ENCODE measurements at places on chromosomes 11 and 22.

DNA sequence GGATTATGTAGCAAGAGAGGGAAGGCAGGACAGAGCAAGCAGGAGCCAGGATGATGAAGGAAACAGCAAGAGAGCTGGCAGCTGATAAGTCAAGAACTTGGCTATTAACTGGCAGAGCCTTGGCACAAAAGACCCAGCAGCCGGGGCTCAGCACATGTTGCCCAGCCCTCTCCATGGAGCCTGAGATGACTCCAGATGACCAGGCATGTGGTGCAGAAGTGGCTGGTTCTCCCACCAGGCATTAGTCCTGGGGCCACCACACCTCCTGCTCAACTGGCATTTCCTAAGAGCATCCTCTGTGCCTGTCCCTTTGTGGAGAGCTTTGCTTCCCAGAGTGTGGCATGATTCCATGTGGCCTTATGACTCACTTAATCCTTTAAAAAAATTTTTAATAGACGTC, 522.6 kb downstream of the MN1 start:
- no peak for DNase-seq

DNA sequence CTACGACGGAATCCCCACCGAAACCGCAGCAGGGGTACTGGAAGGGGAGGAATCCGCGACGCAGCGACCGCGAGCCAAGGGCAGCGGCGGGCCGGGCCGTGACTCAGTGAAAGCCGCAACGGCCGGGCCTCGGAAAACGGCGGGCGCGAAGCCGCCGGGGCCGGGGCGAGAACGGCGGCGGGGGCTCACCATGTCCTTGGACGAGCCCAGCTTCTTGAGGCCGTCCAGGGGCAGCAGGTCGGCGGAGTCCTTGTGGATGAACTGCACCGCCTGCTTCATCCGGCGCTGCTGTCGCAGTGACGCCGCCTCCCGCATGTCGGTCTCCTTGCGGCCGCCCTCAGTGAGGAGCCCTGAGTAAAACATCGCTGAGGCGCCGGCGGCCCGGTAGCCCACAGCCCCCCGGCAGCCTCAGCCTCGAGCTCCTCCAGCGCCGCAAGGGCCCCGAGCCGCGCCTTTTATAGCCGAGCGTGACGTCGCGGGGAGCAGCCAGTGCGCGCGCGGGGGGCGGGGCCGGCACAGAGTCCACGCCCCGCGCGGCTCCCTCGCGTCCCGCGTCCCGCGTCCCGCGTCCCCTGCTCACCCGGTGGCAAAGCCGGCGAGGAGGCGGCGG, at the start of gene NRIP3:
Gene NRIP3 (minus strand): TSS at position 429 of the 610 bp plus-strand sequence. CDS start 66 bp downstream, at position 363.
- peak; percentile 15 for DNase-seq

DNA sequence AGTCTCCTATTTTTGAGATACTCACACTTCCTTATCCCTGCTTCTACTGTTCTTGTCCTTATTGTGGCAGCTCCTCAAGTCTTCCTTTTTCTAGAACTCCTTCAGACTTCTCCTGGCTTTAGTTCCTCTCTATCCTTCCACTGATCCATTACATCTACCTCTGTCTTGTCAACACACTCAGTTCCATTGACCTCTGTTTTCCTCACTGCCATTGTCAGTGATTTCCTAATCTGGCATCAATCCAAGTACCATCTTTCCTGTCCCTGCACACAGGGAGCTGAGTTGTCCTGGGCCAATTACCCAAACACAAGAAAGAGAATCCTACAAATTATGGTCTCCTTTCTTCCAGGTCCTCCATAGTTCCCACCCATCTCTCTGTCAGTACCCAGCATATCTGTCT, 27.9 kb upstream of the RIC3 start:
- no peak for DNase-seq

DNA sequence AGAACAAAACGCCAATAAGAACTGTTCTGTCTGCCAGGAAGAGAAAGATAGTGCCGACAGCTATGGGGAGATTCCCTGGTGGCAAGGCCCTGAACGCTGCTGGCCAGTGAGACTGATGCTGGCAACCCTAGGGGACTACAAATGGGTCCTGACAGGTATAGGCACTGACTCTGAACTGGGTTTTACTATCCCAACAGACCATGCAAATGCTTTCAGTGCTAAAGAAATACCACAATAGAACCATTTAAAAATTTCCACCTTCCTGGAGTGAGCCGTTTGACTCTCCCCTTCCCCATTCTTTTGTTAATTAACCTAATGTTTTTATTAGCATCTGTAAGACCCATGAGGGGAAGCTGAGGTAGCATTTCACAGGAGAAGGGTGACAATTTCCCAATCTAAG, 25.7 kb downstream of the USP28 start:
- no peak for DNase-seq

GRCh38 chr11:106098893-106099553, 21.6 kb downstream of the AASDHPPT start:
- DNase-seq, result no peak

- no peak for DNase-seq
Observed at GRCh38 chr11:75954039-75954438, 139.0 kb downstream of the UVRAG start.

DNA sequence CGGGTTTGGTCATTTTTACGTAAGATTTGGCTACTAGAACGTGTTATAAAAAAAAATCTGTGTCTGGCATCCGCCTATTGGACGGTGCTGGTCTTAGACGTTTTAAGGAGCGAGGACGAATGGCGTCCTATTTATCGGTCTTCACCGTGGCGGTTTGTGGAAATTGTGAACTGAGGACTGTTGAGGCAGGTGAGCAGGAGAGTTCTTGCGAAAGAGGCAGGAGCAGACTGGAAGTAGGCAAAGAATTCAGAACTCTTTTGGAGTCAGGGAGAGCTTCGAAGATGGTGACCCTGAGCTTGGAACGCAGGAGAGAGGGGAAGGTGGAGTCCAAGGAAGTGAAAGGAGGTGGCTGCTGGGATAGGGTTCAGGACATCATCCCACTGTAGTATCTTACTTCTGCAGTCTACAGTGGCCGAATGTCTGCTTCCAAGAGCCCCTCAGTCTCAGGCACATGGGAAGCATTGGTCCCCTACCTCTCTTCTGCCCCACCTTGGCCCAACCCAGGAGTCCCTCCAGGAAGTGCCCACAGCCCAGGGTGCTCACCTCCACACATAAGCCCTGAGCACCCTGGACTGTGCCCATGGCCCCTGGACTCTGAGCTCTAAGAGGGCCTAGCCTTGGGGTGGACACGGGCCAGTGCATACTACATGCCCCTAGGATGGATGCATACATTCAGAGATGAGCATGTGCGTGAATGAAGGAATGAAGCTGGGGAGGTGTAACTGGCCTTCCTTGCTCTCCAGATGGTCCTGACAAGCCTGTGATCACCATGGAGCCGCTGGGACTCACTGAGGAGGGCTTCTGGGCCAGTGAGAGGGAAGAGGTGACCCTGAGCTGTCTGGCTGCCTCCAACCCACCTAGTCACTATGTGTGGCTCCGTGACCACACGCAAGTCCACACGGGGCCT, 3.7 kb downstream of the VSIG10L2 start:
- no peak for DNase-seq

GRCh38 chr22:36409911-36410756, 22.4 kb upstream of the MYH9 start:
- peak; percentile 92 for DNase-seq

DNA sequence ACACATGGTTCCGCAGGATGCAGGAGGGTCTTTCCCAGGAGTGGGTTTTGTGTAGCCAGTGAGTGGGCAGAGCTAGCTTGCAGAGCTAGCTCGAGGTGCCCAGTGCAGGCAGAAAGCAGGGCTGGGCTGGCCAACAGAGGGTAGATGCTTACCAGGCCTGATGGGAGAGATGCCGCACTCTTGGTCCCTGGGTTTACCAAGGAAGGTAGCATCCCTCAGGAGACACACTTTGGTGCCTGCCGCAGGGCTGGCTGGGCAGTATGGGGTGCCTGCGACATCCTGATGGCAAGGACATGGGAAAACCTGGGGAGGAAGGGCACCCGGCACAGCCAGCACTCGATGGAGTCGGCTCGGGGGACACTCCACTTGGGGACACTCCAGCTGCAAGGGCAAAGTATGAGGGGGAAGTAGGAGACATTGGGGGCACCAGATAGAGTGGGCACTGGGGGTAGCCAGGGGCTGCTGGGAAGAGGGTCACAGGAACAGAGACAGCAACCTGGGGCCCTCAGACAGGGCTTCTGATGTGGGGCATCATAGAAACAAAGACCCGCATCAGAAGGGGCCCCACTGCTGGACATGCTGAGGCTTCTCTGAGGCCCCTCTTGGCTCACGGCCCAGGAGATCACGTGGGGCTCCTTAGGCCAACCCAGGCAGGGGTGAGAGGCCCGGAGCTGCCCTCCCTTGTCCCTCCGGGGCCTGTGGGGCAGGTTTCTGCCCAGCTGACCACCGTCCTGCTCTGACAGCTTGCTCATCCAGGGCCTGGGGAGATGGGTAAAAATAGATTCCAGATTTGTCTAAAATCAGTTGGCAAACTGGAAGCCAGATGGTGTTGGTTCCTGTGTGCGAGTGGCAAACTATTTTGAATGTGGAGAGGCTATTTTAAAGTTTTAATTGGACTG, 89.8 kb downstream of the MORC2 start:
- no peak for DNase-seq

DNA sequence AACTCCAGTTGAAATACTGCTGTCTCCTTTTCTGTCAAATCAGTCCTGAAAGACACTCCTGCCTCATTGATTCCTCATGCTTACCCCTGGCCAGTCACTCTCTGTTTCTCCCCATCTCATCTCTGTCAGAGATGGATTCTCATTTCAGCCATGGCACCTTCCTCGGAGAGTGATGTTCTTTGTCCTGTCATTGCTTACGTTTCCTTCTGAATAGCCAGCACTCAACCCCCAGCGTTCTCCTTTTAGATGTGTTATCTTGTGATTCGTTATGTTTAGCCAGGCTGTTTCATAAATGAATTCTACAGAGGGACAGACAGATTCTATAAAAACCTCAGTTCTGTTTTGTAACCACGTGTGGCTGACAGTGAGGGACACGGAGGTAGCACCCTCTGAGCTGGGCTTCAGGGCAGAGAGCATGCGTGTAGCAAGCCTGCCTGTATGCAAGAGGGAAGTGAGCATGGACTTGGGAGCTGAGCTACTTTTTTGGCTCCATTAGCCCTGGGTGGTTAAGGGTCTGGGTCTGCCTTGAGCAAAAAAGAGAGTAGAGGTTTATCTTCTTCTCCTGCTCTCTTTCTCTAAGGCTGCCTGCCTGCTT, 354.6 kb downstream of the DDX10 start:
- no peak for DNase-seq

DNA sequence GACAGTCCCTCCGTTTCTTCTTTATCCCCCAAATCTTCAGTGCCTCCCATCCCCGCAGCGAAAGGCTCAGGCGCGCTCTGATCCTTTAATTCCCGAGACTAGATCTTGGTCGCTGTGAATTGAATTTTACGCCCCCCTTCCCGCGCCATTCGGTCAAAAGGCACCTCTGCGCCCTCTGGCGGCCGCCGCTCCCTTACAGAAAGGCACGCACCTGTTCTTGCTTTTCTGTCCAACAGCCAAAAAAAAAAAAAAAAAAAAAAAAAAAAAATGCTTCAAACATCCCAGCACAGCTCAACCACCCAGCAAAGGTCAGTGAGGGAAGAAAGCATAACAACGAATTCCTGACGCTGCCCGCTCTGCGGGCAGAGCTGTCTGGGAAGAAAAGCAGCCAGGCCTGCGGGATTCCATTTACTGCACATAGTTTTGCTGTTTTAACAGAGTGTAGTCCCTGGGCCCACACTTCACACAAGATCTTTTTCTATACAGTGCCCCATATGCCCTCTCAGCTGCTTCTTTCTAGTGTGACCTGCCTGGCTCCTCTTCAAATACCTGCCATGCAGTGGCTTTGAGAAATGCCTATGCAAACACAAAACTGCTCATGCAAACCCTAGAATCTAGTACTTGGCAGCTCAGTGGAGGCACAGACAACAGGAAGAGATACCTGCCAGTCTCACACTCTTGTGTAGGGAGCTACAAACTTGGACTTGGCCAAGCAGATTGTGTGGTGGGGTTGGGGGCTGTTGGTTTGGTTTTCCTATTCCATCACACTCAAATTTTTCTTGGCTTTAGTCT, 1.3 kb upstream of the ESAM start:
- peak; percentile 23 for DNase-seq

- DNase-seq, result no peak
Observed at GRCh38 chr22:31122532-31123291, at the start of gene INPP5J. Gene INPP5J, plus strand, starts transcription at chr22:31122966. Its CDS starts 49 bp downstream, at chr22:31123015.

GRCh38 chr11:60950933-60951605, 907 bp downstream of the SLC15A3 start:
- no peak for DNase-seq

- DNase-seq, result no peak
Observed at GRCh38 chr11:70876685-70877084, 375.7 kb downstream of the SHANK2 start.

- DNase-seq, result peak; percentile 59
Observed at GRCh38 chr11:108591893-108592292, 1.7 kb downstream of the EXPH5 start.

- DNase-seq, result no peak
Observed at GRCh38 chr11:96424693-96425092, 34.9 kb downstream of the JRKL start.

GRCh38 chr11:63999349-64000025, 13.2 kb downstream of the OTUB1 start:
- peak; percentile 89 for DNase-seq

GRCh38 chr22:28141614-28142013, 222.6 kb upstream of the PITPNB start:
- DNase-seq, result no peak

DNA sequence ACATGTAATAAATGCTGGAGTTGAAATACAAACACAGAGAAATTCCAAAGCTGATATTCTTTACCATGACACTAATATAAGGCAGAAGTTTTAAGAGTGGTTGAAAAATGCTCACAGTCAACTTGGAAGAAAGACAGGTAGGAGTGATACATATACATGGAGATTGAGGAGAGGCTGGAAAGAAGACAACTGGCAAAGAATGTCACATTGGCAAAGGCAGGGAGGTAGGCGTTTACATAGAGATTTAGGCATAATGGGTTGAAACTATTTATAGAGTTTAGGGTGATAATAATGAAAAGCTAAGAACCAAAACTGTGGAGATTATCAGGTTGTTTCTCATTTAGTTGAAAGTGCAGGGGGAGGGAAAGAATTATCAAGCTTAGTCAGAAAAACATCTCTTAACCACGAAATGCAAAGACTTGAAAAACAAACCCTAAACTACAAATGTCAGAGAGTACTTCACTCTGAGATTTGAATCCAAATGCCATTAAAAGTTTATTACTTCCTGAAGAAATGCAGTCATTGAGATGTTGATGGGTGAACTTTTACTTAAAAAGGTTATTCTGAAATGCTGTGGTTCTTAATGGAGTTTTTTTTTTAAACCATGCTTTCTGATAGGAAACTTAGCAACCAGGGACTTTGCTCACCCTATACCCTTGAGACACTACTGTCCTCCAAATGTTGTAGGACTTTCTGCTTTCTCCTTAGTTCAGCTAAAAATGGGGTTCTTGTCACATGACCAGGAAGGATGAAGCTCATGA, 138.4 kb upstream of the CCDC90B start:
- DNase-seq, result no peak

DNA sequence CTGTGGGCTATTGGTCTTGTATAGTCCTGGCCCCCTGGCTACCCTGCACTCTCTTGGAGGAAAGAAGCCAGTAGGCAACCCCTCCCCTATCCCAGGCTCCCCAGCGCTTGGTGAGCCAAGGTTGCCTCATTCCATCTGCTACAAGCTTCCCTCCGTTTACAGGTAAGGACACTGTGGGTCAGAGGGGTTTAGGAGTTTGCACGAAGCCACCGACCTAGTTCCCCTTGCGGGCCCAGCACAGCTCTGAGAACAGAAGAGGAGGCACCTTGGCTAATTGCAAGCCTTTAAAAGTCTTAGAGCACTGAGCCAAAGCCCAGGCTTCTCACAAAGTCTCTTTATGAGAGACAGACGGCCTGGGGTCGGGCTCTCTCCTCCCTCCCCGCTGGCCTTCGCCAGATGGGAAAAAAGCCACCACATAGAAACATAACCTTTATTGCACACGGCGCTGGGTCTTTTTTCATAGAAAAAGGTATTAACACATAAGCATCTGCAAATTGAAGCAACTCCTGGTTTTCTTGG, 99.8 kb downstream of the CEP164 start:
- no peak for DNase-seq

All from foreskin keratinocyte (primary cell).